ENCODE measurements at places on chromosomes 6 and 20.

DNA sequence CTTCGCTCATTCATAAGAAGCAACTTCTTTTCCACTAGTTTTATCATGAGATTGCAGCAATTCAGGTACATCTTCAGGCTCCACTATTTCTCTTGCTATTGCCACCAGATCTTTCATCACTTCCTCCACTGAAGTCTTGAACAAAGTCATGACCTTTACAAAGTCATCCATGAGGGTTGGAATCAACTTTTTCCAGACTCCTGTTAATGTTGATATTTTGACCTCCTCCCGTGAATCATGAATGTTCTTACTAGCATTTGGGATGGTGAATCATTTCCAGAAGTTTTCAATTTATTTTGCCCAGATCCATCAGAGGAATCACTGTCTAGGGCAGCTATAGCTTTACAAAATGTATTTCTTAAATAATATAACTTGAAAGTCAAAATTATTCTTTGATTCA, 1.5 kb downstream of the CENPQ start:
- no peak for DNase-seq

GRCh38 chr20:62056377-62056776, 9.3 kb downstream of the TAF4 start:
- no peak for DNase-seq

GRCh38 chr6:84021625-84022024, 11.9 kb upstream of the MRAP2 start:
- no peak for DNase-seq

DNA sequence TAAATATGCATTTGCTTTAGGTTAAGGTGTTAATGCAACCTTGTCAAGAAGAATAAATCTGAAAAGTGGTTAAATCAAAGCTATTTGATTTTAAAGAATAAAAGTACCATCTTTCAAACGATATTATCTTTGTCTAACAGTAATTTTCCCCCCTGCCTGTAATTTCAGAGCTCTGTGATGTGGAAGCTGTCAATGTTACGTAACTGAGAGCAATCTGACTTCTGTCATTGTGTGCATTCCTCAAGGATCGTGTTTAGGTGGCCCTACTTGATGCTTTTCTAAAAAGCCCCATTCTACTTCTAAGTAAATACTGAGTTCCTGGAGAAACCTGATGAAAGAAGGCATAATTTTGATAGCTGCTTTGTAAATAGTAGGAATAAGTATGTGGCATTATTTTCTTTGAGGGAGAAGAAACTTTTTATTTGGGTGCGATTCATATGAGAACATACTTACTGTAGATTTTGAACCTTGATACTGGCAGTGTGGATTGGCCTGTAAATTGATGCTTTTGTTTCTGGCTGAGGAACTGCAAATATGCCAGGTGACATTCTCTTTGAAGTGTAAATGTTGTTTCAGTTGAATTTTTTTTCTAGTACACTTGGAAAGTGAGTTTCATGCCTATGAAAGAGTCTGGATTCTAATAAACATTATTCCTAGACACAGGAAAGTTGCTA, 529.6 kb upstream of the FLRT3 start:
- DNase-seq = no peak

GRCh38 chr6:126374372-126374771, 34.5 kb downstream of the CENPW start:
- DNase-seq = no peak
